ENCODE measurements at places on chromosomes 2 and 18.

GRCh38 chr2:132766573-132766972, 96.6 kb upstream of the LYPD1 start:
- DNase-seq = no peak

GRCh38 chr18:50969448-50969847, 1.6 kb downstream of the ELAC1 start:
- no peak for DNase-seq

DNA sequence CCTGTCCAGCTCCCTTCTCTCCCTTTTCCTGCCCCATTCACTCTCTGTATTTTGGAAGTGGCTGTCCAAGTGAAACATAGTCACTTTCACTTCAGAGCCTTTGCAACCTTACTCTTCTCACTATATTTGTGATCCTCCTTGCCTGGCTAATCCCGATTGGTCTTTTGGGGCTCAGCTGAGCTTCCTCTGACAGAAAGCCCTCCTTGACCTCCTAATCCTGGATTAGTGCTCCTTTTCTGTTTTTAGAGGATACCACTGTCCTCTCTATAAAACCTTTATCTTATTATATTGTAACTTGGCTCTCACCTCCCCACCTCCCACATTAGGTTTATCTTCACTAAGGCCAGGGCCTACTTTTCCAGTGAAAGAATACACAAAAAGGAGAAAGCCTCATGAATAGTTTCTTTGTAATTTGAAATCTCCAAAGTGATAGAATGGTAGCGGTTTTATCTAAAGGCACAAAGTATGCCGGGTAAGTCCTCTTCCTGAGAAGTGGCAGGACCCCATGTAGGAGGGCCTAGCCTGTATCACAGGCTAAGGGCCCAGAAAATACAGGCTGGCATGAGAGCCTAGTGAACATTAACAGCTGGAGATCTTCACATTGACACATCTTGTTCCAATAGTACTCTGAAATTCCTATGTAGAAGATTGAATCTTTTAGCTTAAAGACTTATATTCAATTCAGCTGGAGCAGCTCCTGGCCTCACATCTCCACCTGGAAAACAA, 83.1 kb upstream of the GAREM1 start:
- no peak for DNase-seq

GRCh38 chr2:7430421-7430868, 513.2 kb downstream of the RNF144A start:
- DNase-seq = no peak

- no peak for DNase-seq
Observed at GRCh38 chr18:79315596-79315995, 80.1 kb upstream of the NFATC1 start.

DNA sequence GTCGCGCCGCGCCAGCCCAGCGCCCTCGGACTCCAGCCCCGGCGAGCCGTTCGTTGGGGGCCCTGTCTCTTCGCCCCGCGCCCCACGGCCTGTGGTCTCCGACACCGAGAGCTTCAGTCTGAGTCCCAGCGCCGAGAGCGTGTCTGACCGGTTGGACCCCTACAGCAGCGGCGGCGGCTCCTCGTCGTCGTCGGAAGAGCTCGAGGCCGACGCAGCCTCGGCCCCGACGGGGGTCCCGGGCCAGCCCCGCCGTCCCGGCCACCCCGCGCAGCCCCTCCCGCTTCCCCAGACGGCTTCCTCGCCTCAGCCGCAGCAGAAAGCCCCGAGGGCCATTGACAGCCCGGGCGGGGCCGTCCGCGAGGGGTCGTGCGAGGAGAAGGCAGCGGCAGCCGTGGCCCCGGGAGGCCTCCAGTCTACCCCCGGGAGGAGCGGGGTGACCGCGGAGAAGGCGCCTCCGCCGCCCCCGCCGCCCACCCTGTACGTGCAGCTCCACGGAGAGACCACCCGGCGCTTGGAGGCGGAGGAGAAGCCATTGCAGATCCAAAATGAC, 1.4 kb downstream of the PHLPP1 start:
- DNase-seq = peak; percentile 14

GRCh38 chr2:229945975-229946374, 23.7 kb downstream of the FBXO36 start:
- no peak for DNase-seq

GRCh38 chr2:24181849-24182248, 7.0 kb downstream of the FAM228A start:
- DNase-seq = no peak

DNA sequence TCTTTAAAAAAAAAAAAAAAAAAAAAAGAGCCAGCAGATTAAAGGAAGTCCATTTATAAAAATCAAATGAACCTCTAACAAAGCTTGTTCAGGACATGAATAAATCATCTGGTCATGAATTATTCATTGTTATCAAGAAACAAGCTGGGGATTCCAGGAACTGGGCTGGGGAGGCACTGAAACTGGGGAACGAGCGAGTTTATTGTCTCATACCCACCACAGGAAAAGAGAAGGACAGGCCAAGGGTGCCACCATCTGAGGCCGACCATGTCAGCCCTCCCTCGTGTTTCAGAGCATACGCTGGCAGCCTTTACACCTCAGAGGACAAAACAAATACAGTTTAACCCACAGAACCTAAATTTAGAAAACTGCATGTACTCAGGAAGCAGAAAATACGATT, 164.2 kb downstream of the VWC2L start:
- DNase-seq = no peak

DNA sequence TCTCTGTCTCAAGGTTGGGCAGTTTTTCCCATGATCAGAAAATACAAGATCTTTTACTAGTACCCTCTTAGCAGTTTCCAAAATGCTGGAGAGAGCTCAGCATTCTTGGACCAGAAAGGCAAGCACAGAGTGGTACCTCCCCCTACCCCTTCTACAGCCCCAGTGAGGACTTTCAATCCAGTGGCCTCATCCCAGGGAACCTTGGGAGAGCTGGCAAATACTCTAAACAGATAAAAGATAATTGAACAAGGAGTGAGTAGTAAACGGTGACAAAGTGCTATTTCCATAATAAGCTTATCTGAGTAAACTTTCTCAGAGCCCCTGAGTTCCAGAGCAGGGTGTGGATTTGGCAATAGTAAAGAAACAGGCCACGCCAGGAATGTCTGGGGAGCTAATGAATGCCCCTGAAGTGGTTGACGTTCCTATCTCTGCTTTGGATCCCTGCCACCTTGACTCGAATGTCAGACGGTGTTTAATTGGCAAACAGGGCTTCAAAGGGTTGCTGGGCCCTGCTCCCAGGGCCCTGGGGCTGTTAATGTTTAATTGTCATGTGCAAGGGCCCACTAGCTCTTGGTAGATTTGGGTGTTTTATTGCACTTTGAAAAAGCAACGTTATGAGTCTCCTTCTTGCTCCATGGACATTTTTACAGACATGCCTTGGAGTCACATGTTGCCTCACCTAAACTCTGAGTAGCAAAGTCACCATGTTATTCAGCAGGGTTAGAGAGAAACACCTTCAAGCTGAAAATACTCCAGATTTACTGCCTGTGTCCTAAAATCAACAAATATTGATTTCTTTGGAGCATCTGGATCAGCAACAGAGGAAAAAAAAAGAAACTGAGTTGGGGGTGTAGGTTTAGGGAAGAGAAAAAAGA, 239.9 kb downstream of the CYRIA start:
- DNase-seq = no peak

DNA sequence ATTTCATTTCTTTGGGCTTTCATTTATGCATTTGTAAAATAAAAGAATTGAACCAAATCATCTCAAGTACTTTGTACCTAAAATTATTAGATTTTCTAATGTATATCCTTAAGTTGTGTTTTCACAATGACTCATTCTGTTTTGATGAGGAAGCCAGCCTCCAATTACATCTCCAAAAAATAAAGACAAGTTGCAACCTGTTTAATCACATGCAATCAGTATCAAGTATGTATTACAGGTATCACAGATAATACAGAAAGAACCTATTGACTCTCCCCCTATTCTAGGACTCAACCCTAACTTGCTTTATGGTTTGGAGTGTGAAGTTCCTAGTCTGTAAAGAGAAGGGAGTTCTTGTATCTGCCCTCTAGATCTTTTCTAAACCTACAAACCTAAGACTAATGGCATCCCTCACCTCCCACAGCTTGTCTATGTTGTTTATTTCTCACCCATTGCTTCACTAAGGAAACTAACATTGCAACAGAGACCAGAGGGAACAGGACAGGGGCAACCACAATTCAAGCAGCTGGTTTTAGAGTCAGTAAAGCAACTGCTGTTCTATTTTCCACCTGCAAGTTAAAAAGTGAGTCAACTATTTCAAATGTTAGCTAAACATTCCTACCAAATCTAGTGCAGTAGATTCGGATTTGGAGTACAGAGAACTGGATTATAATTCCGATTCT, 141.1 kb upstream of the ETAA1 start:
- no peak for DNase-seq

- DNase-seq = no peak
Observed at GRCh38 chr2:9692456-9693195, 61.8 kb upstream of the YWHAQ start.

Measured in activated T-cell treated with anti-CD3 and anti-CD28 coated beads for 4 hours (primary cell).